ENCODE measurements at places on chromosomes 2 and 18. TPM values are rescaled to one million over a fixed set of nuclear protein-coding genes. Genes with fewer than 3 reads are reported as not detected.

The DSG4 gene
- not detected for total RNA-seq

The C2orf92 gene
- 1.1 TPM for total RNA-seq

The DUSP2 gene
- 0.99 TPM for total RNA-seq

The VWC2L gene
- total RNA-seq: not detected

The CPO gene
- total RNA-seq: not detected

The NT5DC4 gene
- not detected for total RNA-seq

GRCh38 chr2:26471289-26471688 lies 6.6 kb downstream of the OTOF start:
- no peak for DNase-seq

DNA sequence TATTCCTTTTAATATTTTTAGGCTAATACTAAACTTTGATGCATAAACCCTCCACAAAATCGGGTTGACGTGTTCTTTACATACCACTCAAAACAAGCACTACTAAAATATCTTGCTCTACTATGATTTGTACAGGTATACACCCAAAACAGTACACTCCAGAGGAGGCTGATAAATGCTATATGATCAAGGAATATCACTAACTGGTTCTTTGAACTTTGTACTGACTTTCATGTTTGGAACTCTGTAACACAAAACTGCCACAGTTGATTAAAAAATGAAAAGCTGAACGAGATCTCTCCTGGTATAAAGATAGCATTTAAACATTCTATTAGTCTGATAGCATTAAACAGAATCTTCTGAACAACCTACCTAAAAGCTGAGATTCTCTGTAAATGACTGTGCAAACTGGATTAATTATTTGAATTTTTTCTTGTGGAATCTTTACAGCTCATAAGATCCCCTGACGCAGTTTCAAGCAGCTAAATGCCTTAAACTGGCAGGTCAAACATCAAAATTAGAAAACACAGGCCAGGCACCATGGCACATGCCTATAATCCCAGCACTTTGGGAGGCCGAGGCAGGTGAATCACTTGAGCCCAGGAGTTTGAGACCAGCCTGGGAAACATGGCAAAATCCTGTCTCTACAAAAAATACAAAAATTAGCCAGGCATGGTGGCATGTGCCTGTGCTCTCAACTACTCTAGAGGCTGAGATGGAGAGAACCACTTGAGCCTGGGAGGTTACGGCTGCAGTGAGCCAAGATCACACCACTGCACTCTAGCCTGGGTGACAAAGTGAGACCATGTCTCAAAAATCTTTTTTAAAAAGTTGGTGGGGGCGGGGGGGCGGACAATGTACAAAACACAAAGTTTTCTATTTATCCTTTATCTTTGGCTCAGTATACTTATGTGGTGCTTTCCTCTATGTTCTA lies 150.6 kb downstream of the EXOC6B start:
- no peak for DNase-seq

DNA sequence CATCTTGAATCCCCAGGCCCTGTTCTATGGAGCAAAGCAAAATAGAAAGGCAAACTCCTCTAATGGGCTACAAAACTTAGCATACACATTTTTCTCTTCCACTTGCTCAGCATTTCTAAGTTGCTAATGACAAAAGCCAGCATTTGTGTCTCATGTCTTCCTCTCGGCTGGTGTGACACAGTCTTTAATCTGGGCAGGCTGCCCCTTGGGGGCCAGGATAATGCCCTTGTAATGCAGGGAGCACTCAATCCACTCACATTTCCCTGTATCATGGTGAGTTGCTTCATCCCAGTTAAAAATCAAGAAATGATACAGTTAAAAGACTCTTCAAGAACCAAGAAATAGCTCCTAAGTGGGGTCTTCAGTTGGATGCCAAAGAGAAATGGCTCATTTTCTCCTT lies 109.1 kb upstream of the FBXO11 start:
- peak; percentile 1 for DNase-seq

GRCh38 chr18:55096263-55096951 lies 137.1 kb upstream of the CCDC68 start:
- DNase-seq: peak; percentile 90

- DNase-seq: no peak
Observed at GRCh38 chr18:7727361-7728076, 160.4 kb downstream of the PTPRM start.

DNA sequence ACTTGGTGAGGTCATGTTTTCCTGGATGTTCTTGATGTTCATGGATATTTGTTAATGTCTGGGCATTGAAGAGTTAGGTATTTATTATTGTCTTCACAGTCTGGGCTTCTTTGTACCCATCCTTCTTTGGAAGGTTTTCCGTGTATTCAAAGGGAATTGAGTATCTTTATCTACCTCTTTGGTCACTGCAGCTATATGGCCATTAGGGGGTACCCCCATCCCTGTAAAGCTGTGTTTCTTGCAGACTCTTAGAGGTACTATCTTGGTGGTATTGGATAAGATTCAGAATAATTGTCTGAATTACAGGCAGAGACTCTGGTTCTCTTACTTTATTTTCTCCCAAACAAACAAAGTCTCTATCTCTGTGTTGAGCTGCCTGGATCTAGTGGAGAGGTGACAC lies 401.6 kb upstream of the FSIP2 start:
- DNase-seq: no peak

DNA sequence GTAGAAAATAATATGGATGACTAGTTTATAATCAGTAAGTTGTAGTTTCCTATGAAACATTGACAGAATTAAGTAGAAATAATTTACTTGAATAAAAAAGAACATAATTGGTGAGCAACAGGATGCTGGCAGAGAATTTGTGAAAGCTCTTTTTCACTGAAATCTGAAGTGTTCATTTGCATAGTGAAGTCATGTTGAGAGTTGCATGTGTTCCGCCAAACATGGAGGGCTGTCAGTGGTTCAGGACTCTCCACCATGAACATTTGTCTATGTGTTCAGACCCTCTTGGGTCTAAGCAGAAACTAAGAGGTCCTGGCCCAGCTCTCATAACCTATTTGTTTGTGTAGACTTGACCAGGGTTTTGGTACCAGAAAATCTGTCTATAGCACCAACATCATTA lies 182.5 kb upstream of the LINC00305 start:
- DNase-seq: no peak

GRCh38 chr2:241904011-241904718 lies 34.6 kb downstream of the RTP5 start:
- no peak for DNase-seq

GRCh38 chr2:10007435-10007834 lies 35.9 kb upstream of the KLF11 start:
- DNase-seq: no peak

DNA sequence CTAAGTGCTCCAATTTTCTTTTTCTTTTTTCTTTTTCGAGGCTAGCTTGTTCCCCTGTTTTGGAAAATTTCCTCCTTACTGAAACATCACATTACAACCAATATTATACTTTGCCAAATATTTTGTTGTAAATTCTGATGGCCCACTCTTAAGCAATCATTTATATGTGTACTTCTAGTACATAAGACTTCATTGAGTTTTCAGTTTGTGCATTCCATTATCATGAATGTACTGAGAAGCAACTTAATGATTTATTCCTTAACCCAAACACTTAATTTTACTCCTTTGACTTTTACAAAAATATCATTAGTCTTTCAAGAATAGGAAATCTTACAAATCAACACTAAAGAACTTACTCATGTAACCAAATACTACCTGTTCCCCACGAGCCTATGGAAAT lies 242.4 kb downstream of the ARHGAP15 start:
- DNase-seq: no peak

DNA sequence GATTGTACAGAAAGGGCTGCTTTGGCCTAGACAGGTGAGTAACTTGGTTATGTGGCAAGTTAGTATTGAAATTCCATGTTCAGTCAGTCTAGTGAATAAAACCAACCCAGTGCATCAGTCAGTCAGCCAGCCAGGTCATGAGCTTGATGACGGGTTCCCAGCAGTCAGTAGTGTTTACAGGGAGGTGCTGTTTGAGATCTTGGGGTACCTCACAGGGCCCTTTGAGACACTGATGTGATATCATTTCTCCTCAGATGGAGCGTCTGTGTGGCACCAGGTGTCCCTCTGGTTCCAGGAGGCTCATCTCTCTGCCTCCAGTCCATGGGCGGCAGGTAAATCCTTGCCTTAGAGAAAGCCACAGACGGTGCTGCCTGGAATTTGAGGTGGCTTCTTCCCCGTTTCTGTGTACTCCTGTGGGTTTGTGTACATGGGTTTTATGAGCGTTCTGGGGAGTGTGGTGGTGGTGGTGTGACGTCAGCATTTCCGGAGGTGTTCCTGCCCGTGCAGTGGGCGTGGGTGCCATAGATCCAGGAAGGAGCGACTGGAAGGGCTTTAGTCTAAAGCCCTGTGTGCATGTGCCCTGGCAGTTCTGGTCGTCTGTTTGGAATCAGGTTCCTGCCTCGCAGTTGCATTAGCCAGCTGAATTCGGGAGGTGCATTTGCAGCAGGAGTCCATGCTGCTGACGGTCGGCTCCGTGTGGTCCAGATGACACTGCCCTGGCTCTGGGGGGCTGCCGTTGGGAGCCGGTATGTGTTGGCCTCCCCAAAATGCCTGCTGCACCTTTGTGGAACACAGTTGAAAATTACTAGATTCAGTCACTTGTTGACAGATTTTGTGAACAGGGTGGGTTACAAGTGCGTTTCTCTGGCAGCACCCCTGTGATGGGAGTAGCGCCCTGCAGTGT lies 2.1 kb downstream of the CTDP1 start:
- peak; percentile 39 for DNase-seq

DNA sequence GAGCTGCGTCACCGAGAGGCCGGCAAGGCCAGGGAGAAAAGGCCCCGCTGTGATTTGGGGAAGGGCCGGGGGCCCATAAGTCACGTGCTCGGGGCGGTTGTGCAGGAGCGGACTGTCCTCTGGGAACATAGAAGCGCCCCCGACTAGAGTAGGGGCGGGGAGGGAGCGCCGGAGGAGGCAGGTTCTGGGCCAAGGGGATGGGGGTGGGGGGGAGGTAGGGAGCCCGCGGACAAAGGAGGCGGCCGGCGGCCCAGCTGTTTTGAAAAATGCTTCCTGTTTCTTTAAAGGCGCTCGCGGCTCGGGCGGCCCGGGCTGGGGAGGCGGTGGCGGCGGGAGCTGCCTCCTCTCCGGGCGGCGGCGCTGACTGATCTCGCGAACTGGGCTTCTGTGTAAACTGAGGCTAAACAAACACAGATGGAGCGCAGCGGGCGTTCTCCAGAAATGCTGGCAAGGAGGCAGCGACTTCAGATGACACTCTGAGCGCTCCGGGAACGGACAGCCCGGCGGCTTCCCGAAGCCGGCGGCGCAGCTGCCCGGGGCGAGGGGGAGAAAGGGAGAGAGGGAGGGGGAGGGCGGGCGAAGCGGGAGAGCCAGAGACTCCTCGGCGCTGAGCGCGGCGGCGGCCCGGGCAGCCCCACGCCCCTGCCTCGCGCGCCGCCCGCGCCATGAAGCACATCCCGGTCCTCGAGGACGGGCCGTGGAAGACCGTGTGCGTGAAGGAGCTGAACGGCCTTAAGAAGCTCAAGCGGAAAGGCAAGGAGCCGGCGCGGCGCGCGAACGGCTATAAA lies at the start of gene ATOH8:
ATOH8 (plus strand) TSS at position 467 of the 788 bp plus-strand sequence; CDS start at position 666, 199 bp downstream.
- DNase-seq: peak; percentile 40

DNA sequence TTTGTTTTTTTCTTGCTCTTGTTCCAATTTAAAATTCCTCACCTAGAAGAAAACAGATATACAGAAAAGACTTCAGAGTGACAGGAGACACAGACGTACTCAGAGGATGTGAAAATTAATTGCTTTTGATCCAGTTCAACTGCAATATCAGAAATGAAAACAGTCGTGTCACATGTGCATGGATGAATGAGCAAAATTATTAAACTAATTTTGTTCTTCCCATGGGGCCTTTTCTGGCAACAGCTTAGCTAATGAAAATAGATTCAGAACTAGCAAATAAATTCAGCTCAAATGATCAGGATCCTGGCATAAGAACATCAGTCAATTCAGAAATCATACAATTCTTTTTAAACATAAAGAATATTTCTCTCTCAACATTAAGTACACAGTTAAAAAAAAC lies 100.5 kb downstream of the CABYR start:
- no peak for DNase-seq

DNA sequence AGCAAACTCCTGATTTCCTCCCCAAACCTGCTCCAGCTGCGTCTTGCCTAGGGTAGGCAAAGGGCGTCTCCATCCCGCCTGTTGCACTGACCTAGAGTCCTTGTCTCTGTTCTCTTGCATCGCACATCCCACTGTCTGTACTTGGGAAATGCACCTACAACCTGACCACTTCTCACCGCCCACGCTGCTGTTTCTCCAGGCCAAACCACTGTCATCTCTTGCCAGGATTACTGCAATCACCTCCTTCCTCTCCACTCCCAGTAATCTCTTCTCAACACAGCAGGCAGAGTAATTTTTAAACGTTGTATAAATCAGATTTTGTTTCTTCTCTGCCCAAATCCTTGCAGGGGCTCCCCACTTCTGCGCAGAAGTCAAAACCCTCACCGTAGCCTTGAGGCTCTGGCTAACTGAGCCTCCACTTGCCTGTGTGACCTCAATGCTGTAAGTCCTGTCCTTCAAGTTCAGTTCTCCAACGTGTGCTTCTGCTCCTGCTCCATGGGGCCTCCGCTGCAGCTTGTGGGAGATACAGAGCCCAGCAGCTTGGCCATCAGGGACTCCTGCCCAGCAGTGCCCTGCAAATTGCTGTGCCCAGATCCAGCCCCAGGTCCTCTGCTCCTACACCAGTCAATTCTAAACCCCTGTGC lies 27.7 kb upstream of the SEMA4C start:
- DNase-seq: no peak

DNA sequence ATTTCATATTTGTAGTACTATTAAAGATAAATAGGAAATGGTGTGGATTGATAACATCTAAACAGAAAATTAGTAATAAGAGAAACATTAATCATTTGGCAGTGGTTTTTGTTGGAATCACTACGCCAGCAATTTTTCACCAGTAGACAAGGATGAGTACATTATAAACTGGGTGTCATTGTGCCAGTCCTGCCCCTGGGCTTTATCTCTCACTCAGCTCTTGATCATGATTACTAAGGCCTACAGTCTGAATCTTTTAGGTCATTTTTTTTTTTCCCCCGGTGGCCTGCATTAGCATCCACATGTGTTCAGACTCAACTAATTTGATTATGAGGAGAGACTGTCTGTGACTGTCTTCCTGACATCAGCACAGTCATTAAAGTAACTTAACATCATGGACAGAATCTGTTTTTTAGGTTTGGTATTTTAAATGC lies 16.2 kb downstream of the GULP1 start:
- no peak for DNase-seq

- no peak for DNase-seq
Observed at GRCh38 chr2:128769457-128770142, 450.9 kb upstream of the HS6ST1 start.

DNA sequence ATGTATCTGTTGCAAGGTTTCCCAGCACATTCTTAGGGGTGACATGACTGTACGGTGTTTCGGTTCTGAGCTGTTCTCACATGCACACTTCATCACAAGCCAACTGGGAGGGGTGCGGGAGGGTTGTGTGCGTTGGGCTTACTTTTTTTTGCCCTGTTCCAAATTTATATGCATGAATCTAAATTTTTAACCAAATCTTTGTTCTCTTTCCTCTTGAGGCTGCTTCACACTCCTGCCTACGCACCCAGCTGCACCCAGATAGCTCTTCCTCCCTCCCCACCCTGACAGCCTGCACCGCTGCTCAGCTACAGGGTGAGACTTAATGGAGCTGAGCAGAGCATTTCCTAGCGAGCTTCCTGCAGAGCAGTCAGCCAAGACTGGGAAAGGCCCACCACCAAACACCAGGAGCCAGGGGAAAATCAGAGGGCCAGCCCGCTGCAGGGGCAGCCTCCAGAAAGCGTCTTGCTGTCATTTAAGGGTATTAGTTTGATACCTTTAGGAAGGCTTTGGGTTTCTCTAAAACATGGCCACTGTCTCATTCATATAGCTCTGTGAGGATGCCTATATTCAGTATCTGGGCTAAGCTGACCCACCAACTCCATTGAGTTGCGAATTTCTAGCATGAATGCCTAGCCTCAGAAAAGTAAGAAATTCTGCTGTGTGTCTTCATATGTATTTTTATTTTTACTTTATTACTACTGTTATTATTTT lies 84.5 kb downstream of the POU3F3 start:
- no peak for DNase-seq

Data from lung microvascular endothelial cell (primary cell).